Hematopoietic multipotent progenitor cell (in vitro differentiated cells): ENCODE measurements at places on chromosomes 3 and 15. TPM values are rescaled to one million over a fixed set of nuclear protein-coding genes. Genes with fewer than 3 reads are reported as not detected.

- DNase-seq = no peak
Observed at GRCh38 chr3:196740481-196741248, 1.0 kb downstream of the PAK2 start.

GRCh38 chr3:148510116-148510515, 187.6 kb upstream of the AGTR1 start:
- DNase-seq = no peak

DNA sequence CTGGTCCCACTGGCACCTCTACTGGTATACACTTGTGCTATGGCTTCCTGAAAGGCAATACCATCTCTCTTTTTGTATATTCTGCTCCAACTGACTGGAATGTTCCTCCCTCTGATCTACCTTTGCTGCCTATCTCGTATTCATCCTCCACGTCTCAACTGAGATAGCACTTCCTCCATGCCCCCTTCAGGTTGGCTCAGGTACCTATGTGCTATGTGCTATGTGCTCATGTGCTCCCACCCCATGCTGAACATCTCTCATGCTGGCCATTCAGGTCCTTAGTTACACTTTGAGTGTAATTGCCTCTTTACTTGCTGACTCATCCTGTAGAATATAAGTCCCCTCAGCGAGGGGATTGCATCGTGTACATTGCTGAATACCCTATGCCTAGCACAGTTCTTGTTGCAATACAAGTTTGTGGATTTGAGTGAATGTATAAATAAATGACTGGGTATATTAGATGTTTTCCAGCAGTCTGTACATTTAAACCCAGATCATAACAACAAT, 156.9 kb downstream of the SOX2 start:
- DNase-seq = no peak

GRCh38 chr3:116445311-116445841, at the start of gene LSAMP:
Gene LSAMP (minus strand): TSS chr3:116445487.
- DNase-seq = no peak

VPS33B gene
- 8.3 TPM for total RNA-seq

PTX3 gene
- total RNA-seq = 2.2 TPM
